ENCODE measurements at places on chromosomes 2 and 18. TPM values are rescaled to one million over a fixed set of nuclear protein-coding genes. Genes with fewer than 3 reads are reported as not detected.

Gene KHK
- total RNA-seq: 12.3 TPM

Gene IL1RL1
- 10.7 TPM for total RNA-seq

Gene CTDP1
- 42.0 TPM for total RNA-seq

Gene SEPTIN2
- total RNA-seq: 231 TPM

Gene GALNT5
- not detected for total RNA-seq

Gene SMIM21
- not detected for total RNA-seq

Gene CHRND
- not detected for total RNA-seq

Gene MBP
- 54.3 TPM for total RNA-seq

Gene CRACDL
- 0.55 TPM for total RNA-seq

Gene MOCOS
- 0.16 TPM for total RNA-seq

Gene NFATC1
- 95.0 TPM for total RNA-seq

Gene RNF152
- 0.21 TPM for total RNA-seq

Gene FAP
- not detected for total RNA-seq

Gene CEP68
- total RNA-seq: 5.9 TPM
